Mammary microvascular endothelial cell (primary cell): ENCODE measurements at places on chromosomes 12 and 14. TPM values are rescaled to one million over a fixed set of nuclear protein-coding genes. Genes with fewer than 3 reads are reported as not detected.

P2RX7 gene
- 3.6 and 6.9 TPM in 2 replicates for total RNA-seq

TSHR gene
- total RNA-seq: not detected in 2 replicates

BAZ2A gene
- total RNA-seq: 28.8 and 34.1 TPM in 2 replicates

OLR1 gene
- total RNA-seq: not detected in 2 replicates

RNU4-1 gene
- under 0.01 TPM in 2 replicates for total RNA-seq
